Astrocyte (in vitro differentiated cells and primary cell): ENCODE measurements at places on chromosomes 16 and 17. TPM values are rescaled to one million over a fixed set of nuclear protein-coding genes. Genes with fewer than 3 reads are reported as not detected.

- DNase-seq = no peak
- H3K27me3 ChIP-seq = no peaks in the 10 kb centered on the region
- H3K4me1 ChIP-seq = no peaks in the 10 kb centered on the region
- H3K36me3 ChIP-seq = no peaks in the 10 kb centered on the region
- H3K27ac ChIP-seq = no peak within 1 kb of the TSS
- H3K4me3 ChIP-seq = no peak within 1 kb of the TSS
These were observed at the start of gene CTRB1 for GRCh38 chr16:75218256-75219076. TSS of gene CTRB1 (plus strand) at chr16:75218988. CDS start at chr16:75219008, 20 bp downstream.

Gene CACNG5
- not detected in 2 replicates for total RNA-seq

Gene SEC14L5
- 0.12 and 0.32 TPM in 2 replicates for total RNA-seq

- no peak overlapping the region for H3K4me3 ChIP-seq
- H3K4me1 ChIP-seq = peaks cover 14% of the 10 kb centered on the region
- no peaks in the 10 kb centered on the region for H3K36me3 ChIP-seq
- H3K27me3 ChIP-seq = peaks cover 2% of the 10 kb centered on the region
- peak overlapping the region; percentile 84 for H3K27ac ChIP-seq
- DNase-seq = peak; percentile 60
These were observed 150.3 kb downstream of the IRX3 start for GRCh38 chr16:54136276-54136625.

DNA sequence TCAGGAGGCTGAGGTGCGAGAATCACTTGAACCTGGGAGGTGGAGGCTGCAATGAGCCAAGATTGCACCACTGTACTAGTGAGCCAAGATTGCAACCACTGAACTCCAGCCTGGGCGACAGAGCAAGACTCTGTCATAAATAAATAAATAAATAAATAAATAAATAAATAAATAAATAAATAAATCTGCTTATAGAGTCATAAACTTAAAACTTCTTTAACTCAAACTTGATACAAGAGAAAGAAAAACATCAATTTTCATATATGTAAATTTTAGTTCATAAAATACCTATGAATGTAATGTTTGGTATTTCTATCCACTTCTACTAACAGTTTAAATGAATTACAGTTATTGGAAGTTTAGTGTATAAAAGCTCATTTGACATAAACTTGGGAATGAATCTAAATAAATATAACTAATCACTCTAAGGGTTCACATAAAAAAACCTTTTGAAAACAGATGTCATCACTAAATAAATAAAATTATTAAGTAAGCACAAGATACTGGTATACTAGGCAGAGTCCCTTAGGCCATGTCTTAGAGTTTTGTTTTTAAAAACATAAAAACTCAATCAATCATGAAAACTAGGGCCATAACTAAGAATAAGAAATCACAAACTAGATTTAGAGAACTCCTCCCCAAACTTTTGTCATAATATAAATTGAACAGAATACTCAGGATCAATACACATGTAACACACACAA lies 54.1 kb downstream of the SMURF2 start:
- H3K4me3 ChIP-seq = no peak overlapping the region
- H3K36me3 ChIP-seq = peaks cover 3% of the 10 kb centered on the region
- no peaks in the 10 kb centered on the region for H3K27me3 ChIP-seq
- no peak for DNase-seq
- H3K27ac ChIP-seq = peak overlapping the region; percentile 62
- peaks cover 13% of the 10 kb centered on the region for H3K4me1 ChIP-seq

Gene TERB1
- 0.16 and 0.50 TPM in 2 replicates for total RNA-seq

DNA sequence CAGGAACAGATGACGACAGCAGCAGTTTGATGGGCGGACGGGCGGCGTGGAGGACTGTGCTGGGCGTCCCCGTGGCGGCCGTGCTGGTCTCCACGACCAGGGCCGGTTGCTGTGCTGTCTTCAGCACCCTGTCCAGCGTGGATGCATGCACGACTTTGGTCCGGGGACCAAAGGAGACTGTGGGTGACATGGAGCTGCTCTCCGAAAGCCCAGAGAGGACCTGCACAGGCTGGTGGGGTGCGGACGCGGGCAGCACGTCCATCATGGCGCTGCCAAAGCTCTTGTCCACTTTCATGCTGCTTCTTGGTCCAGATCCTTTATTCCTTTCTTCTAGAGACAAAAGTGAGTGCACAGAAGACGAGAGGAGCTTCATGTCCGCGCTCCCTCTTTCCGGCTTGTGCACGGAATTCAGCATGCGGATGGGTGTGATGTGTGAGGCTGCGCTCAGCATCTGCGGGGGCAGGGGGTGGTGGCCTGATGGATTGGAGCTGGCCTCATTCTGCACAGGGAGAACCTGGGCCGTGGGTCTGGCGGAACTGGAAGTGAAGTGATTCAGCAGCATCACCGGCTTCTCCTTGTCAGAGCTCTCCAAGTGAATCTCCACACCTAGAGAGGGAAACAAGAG lies 20.3 kb downstream of the MAP1LC3B start:
- peaks cover 22% of the 10 kb centered on the region for H3K36me3 ChIP-seq
- no peak for DNase-seq
- H3K27ac ChIP-seq = no peak overlapping the region
- H3K4me3 ChIP-seq = no peak overlapping the region

DNA sequence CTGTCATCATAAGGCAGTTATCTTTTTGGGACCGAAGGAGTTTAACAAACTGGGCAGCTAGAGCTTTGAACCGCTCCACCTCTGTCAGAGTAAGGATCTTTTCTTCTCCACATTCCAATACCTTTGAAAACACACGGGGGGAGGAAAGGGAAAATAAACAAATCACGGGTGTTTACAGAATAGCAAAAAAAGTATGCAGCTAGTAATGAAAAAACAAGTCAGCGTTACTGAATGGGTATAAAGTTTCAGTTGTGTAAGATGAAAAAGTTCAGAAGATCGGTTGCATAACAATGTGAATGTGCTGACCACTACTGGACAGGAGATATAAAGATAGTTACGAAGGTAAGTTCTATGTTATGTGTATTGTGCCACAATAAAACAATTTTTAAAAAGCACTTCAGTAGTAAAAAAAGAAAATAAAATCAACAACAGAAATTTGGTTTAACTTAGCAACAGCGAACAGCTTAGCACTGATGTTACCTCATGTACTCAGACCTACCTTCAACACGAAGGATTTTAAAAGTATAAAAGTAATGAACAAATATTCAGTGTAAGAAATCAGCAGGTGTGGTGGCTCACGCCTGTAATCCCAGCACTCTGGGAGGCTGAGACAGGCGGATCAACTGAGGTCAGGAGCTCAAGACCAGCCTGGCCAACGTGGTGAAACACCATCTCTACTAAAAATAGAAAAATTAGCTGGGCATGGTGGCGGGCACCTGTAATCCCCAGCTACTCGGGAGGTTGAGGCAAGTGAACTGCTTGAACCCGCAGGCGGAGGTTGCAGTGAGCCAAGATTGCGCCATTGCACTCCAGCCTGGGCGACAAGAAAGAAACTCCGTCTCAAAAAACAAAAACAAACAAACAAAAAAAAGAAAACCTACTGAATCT lies 34.3 kb downstream of the MARF1 start:
- peaks cover 24% of the 10 kb centered on the region for H3K36me3 ChIP-seq
- H3K4me1 ChIP-seq = peaks cover 7% of the 10 kb centered on the region
- H3K4me3 ChIP-seq = no peak overlapping the region
- H3K27ac ChIP-seq = no peak overlapping the region
- no peaks in the 10 kb centered on the region for H3K27me3 ChIP-seq
- no peak for DNase-seq

DNA sequence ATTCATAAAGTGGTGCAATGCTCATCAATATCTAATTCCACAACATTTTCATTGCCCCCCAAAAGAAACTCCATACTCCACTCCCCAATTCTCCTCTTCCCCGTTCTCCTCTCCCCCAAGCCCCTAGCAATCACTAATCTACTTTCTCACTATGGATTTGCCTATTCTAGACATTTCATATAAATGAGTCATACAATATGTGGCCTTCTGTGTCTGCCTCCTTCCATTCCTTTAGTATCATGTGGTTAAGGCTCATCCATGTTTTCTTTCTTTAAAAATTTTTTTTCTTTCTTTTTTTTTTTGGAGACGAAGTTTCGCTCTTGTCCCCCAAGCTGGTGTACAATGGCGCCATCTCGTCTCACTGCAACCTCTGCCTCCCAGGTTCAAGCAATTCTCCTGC lies 56.3 kb upstream of the HAS3 start:
- H3K4me3 ChIP-seq = no peak overlapping the region
- peak overlapping the region; percentile 82 for H3K27ac ChIP-seq
- no peaks in the 10 kb centered on the region for H3K36me3 ChIP-seq
- peaks cover 14% of the 10 kb centered on the region for H3K4me1 ChIP-seq
- DNase-seq = peak; percentile 85

GRCh38 chr17:33113276-33113990 lies 121.8 kb downstream of the SPACA3 start:
- no peak overlapping the region for H3K4me3 ChIP-seq
- H3K27me3 ChIP-seq = peaks cover 2% of the 10 kb centered on the region
- no peak overlapping the region for H3K27ac ChIP-seq
- no peaks in the 10 kb centered on the region for H3K36me3 ChIP-seq
- peak; percentile 64 for DNase-seq

DNA sequence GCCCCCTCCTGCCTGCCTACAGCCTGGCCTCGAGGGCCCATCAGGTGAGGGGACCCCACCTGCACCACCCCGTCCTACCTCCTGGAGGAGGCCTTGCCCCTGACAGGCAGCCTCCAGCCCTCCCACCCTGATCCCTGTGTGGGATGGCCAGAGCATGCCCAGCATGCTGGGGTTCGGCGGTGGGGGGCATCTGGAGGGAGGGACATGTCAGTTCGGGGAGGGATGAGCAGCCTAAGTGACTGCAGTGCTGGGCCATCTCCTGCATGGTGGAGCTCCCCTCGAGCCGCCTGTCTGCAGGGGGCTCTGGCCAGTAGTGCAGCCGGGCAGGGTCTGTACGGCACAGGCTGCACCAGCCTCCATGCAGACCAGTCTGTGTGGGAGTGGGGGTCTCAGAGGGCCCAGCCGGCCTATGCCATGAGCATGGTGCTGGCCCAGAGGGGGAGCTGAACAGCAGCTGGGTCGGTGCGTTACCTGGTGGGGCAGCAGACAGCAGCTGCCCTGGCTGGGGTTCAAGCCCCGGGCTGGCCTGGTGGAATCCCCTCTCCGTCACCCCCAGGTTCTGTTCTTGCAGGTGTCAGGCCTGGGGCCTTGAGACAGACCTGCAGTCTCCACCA lies 4.0 kb upstream of the RNPS1 start:
- H3K4me1 ChIP-seq = peaks cover 7% of the 10 kb centered on the region
- DNase-seq = no peak
- H3K27me3 ChIP-seq = no peaks in the 10 kb centered on the region
- no peaks in the 10 kb centered on the region for H3K36me3 ChIP-seq
- H3K4me3 ChIP-seq = no peak overlapping the region
- H3K27ac ChIP-seq = no peak overlapping the region

- DNase-seq = no peak
- H3K4me3 ChIP-seq = no peak overlapping the region
- peaks cover 5% of the 10 kb centered on the region for H3K4me1 ChIP-seq
- no peaks in the 10 kb centered on the region for H3K36me3 ChIP-seq
- no peak overlapping the region for H3K27ac ChIP-seq
These were observed 718.1 kb upstream of the EEF2KMT start for GRCh38 chr16:5815570-5816237.

DNA sequence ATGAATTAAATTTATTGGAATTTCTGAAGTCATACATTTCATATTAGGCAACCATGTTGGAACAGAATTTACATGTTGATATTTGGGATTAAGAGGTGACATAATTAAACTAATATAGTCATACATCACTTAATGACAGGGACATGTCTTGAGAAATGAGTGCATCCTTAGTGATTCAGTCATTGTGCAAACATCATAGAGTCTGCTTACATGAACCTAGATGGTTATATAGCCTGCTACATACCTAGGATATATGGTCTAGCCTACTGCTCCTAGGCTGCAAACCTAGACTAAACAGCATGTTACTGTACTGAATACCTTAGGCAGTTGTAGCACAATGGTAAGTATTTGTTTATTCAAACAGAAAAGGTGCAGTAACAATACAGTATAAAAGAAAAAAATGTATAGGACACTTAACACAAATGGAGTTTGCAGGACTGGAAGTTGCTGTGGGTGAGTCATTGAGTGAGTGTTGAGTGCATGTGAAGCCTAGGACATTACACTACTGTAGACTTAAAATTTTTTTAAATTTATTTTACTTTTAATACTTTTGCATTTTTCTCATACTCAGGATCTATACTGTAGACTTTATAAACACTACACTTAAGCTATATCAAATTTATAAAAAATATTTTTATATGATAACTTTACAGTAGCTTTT lies 85.6 kb downstream of the OMG start:
- no peak overlapping the region for H3K27ac ChIP-seq
- peaks cover 6% of the 10 kb centered on the region for H3K4me1 ChIP-seq
